ENCODE measurements at places on chromosomes 6 and 20.

DNA sequence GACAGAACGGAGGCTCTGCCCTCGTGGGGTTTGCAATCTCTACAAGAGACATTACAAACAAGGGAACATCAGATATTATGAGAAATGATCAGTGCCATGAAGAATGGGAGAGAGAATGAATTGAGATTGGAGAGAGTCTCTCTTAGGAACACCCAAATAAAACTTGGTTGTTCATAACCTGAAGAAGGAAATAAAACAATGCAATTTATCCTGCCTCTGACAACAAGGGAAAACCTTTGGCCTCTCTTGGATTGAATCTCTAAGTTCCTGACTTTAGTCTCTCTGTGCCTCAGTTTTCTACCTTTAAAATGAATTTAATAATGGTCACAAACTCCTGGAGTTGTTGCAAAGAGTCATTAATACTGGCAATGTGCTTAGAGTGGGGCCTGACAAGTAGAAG lies 21.1 kb downstream of the PLEKHG1 start:
- H3K27me3 ChIP-seq: peaks cover 2% of the 10 kb centered on the region
- H3K36me3 ChIP-seq: peaks cover 2% of the 10 kb centered on the region
- no peak overlapping the region for H3K4me3 ChIP-seq
- H3K4me1 ChIP-seq: peaks cover 45% of the 10 kb centered on the region
- no peak for DNase-seq
- no peak overlapping the region for H3K27ac ChIP-seq

- H3K4me3 ChIP-seq: no peak overlapping the region
- no peaks in the 10 kb centered on the region for H3K27me3 ChIP-seq
- H3K27ac ChIP-seq: no peak overlapping the region
- H3K4me1 ChIP-seq: peaks cover 7% of the 10 kb centered on the region
- no peak for DNase-seq
These were observed 214.4 kb downstream of the ATXN1 start for GRCh38 chr6:16546861-16547260.

DNA sequence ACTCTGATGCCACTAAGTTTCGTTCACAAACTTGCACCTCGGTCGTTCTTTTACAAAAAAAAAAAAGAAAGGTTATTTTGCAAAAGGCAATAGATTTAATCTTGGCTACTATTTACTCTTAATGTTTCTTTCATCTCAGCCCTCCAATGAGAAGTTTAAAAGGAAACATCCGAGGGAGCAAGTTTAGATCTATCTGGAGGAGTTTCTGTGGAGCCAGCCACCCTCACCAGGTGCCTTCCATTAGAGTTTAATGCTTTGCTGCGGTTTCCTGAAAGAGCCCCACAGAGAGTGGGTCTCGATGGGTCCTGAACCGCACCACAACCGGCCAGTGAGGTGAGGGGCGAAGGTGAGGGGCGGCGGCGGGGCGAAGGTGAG lies 632 bp downstream of the PRKN start:
- peak overlapping the region; percentile 95 for H3K27ac ChIP-seq
- H3K4me3 ChIP-seq: peak overlapping the region; percentile 98
- peaks cover 17% of the 10 kb centered on the region for H3K4me1 ChIP-seq
- no peak for DNase-seq
- H3K27me3 ChIP-seq: no peaks in the 10 kb centered on the region

DNA sequence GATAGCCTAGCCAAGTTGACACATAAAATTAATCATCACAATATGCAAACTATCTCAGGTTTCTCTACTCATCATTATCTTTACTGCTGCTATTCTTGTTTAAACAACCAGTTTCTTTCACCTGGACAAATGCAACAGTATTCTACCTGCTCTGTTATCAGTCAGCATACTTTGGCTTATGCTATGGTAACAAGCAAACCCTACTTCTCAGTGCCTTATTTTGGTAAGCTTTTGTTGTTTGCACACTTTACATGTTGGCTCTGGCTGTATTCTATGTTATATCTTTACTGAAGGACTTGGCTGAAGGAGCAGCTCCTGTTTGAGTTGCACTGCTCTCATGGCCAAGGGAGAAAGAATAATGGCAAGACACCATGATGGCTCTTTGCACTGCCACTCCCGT lies 463.1 kb downstream of the EPM2A start:
- H3K27ac ChIP-seq: no peak overlapping the region
- H3K36me3 ChIP-seq: no peaks in the 10 kb centered on the region
- peaks cover 6% of the 10 kb centered on the region for H3K4me1 ChIP-seq
- no peak overlapping the region for H3K4me3 ChIP-seq

DNA sequence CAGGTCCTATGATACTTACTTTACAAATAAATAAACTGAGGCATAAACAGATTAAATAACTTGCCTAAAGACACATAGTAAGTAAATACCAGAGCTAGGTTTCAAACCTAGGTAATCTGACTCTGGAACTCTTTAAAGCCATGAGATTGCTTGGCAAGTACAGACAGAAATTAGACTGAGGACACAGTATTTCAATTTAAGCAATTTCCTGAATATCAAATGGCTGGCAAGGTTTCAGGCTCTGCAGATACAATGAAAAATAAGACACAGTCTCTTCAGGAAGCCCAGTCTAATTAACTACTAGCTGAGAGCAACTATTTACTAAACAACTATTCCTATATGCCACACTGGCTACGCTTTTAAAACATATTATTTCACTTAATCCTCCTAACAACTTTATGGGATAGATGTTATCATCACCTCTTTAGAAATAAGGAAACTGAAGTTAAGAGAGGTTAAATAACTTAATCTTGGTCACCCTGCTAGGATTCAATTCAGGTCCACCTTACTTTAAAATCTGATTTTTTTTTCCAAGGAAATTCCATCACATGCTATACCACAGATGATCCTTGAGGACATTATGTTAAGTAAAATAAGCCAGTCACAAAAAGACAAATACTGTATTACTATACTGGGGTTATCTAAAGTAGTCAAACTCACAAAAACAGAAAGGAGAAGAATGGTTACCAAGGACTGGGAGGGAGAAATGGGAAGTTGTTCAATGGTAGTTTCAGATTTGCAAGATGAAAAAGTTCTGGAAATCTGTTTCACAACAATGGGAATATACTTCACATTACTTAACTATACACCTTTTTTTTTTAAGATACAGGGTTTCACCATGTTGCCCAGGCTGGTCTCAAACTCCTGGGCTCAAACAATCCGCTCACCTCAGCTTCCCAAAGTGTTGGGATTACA lies 4.1 kb downstream of the TRPC4AP start:
- DNase-seq: no peak
- H3K27me3 ChIP-seq: no peaks in the 10 kb centered on the region
- H3K4me1 ChIP-seq: peaks cover 34% of the 10 kb centered on the region
- peaks cover 16% of the 10 kb centered on the region for H3K36me3 ChIP-seq
- H3K4me3 ChIP-seq: peak overlapping the region; percentile 58
- H3K27ac ChIP-seq: no peak overlapping the region

DNA sequence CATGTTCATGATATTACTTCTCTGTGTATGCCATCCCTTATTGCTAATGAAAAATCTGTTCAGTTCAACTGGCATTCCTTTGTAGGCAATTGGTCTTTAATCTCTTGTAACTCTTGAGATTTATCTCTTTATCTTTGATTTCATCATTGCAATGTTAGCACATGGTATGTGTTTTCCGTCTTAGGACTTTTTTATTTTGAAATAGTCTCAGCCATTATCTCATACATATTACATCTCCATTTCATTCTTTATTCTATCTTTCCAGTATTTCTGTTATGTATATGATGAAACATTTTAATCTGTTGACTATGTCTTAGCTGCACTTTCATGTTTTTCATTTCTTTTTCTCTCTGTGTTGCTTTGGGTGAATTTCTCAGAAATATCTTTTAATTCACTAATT lies 58.1 kb downstream of the VSTM2L start:
- no peak overlapping the region for H3K27ac ChIP-seq
- no peak overlapping the region for H3K4me3 ChIP-seq
- peaks cover 11% of the 10 kb centered on the region for H3K4me1 ChIP-seq
- peaks cover 28% of the 10 kb centered on the region for H3K27me3 ChIP-seq
- DNase-seq: no peak
- no peaks in the 10 kb centered on the region for H3K36me3 ChIP-seq

GRCh38 chr6:170022291-170022722 lies 268.6 kb downstream of the DLL1 start:
- H3K4me3 ChIP-seq: no peak overlapping the region
- H3K36me3 ChIP-seq: no peaks in the 10 kb centered on the region
- peak; percentile 68 for DNase-seq
- no peak overlapping the region for H3K27ac ChIP-seq
- peaks cover 5% of the 10 kb centered on the region for H3K27me3 ChIP-seq

- no peaks in the 10 kb centered on the region for H3K27me3 ChIP-seq
- H3K4me1 ChIP-seq: no peaks in the 10 kb centered on the region
- no peak overlapping the region for H3K4me3 ChIP-seq
- H3K27ac ChIP-seq: no peak overlapping the region
- H3K36me3 ChIP-seq: no peaks in the 10 kb centered on the region
- DNase-seq: no peak
These were observed 134.1 kb downstream of the CCDC170 start for GRCh38 chr6:151627689-151628444.

DNA sequence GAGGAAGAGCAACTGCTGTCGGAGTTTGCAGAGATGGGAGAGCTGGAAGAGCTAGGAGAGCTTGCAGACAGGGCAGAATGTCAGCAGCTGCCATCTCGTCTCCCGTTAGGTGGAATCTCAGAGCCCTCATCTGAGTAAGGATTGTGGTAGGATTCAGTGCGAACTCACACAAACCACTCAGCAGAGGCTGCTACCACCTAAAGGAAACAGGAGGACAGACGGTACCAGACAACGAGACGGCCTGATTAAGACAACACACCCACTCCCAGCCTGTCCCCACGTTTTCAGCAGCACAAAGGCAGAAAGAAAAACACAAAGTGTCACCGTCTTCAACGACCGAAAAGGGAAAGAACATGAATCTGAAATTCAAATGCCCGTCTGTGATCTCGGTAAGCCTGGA lies 4.1 kb downstream of the LEMD2 start:
- H3K4me1 ChIP-seq: peaks cover 49% of the 10 kb centered on the region
- H3K27me3 ChIP-seq: no peaks in the 10 kb centered on the region
- no peak overlapping the region for H3K27ac ChIP-seq
- no peak for DNase-seq
- H3K4me3 ChIP-seq: no peak overlapping the region

GRCh38 chr20:41308726-41309413 lies 8.7 kb downstream of the ZHX3 start:
- H3K27ac ChIP-seq: no peak overlapping the region
- H3K4me1 ChIP-seq: peaks cover 9% of the 10 kb centered on the region
- H3K4me3 ChIP-seq: no peak overlapping the region
- H3K27me3 ChIP-seq: no peaks in the 10 kb centered on the region

GRCh38 chr6:111642463-111643158 lies 36.9 kb upstream of the TRAF3IP2 start:
- H3K4me1 ChIP-seq: peaks cover 7% of the 10 kb centered on the region
- peak; percentile 45 for DNase-seq

Data from type B pancreatic cell (in vitro differentiated cells).